ENCODE measurements at places on chromosomes 4 and X.
A peak's percentile ranks its signal among the peaks of the same experiment; 100 is the strongest.

DNA sequence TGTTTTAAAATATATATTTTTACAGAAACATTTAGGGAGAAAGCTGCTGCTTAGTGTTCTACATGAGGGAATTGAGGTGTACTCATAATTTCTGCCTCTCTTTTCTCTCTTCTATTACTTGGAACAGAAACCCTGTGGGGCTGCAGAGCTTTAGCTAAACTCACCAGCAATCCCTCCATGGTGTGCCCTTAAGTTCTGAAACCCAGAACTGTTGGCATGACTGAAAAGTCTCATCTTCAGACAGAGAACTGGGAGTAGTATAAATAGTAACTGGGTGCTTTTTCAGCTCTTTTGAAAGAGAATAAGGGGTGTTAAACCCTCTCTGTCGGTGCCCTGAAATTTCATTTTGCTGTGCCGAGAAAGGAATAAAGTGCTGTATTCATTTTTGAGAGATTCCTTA, 294.9 kb upstream of the BOD1L1 start:
- no peak for DNase-seq

DNA sequence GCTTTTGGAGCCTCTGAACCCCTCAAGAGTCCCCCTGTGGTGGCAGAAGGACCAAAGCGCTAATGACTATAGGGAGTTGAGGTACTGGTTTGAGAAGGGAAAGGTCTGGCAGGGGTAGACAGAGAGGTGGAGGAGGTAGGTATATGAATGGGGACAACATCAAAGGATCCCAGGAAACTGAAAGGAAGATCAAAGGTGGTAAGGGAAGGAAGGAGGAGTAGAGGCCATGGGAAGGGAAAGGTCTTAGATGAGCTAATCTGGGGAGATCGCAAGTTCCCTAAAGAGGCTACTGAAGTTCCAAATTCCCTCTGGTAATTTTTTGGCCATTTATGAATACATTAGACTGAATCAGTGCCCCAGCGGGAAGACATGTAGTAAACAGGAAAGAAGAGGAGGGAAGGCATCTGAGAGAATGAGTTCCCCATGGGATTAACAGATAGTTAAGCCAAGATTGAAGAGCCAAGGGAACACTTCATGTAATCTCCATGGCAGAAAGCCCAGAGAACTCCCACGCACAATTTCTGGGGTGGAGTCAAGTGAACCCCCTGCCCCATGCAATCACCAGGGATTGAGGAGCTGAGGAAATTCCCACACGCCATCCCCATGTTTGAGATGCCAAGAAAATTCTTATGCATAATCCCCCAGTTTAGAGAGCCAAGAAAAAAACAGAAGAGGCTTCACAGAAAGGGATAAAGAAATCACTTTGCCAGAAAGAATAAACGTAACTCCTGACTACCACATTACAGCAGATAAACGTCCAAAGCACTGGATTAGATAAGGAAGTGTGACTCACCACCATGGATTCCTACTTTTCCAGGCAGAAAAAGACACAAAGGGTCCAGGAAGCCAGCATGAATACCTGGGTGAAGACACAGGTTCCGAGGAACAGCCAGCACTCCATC, 25.8 kb downstream of the ZNF630 start:
- peak; percentile 10 for DNase-seq

GRCh38 chr4:149781150-149781549, 34.5 kb downstream of the IQCM start:
- DNase-seq, result no peak

- DNase-seq, result no peak
These were observed 81.1 kb upstream of the RAPGEF2 start for GRCh38 chr4:159021597-159022385.

GRCh38 chrX:51215266-51215665, 117.4 kb upstream of the NUDT10 start:
- DNase-seq, result no peak

Data from suppressor macrophage treated with lipopolysaccharide for 1 hour (primary cell).